Spleen (tissue), 13 donors: ENCODE measurements at places on chromosomes 7 and 10.

- no peak for DNase-seq
These were observed 120.3 kb downstream of the VIPR2 start for GRCh38 chr7:159024280-159024951.

GRCh38 chr7:7792056-7792455 lies 73.6 kb upstream of the RPA3 start:
- DNase-seq: no peak

- DNase-seq: no peak
These were observed 343.9 kb upstream of the ZMIZ1 start for GRCh38 chr10:78724846-78725245.

GRCh38 chr7:151920488-151920887 lies 35.8 kb upstream of the GALNTL5 start:
- DNase-seq: no peak

DNA sequence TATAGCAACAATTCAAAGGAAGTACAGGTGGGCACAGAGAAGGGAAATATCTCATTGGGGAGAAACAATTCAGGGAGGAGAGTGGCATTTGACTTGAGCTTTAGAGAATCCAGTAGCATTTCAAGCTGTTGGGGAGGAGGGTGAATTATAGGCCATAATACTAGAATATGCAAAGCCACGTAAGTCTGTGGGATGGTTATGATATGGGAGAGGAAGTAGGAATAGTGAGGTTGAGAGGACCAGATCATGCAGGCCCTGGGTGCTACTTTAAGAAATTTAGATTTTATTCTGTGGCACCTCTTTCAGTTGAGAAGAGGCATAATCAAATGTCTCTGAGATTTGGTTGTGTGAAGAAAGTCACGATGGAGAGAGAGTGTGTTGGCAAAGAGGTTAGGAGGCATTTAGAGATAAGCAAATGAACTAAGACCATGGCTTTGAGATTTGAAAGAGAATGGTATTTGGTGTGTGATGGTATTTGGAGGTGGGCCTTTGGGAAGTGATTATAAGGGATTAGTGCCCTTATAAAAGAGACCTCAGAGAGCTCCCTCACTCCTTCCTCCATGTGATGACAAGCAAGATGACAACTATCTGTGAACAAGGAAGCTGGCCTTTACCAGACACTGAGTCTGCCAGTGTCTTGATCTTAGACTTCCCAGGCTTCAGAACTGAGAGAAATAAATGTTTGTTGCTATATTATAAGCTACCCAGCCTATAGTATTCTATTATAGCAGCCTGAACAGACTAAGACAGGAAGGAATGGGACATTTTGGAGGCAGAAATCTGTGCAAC lies 15.1 kb downstream of the ADD3 start:
- no peak for DNase-seq

DNA sequence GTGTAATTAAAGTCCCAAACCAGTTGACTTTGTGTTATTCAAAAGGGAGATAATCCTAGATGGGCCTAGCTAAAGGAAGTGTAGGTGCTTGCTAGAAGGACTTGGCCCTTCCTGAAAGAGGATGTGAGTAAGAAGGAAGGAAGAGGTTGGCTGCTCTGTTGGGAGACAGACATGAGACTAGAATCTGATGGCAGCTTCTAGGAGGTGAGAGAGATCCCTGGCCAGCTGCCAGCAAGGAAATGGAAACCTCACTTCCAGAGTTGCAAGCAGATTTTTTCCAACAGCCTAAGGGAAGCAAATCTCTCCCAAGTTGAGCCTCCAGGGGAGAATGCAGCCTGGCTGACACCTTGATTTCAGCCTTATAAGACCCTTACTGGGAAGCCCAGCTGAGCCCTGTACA lies 368.4 kb upstream of the ZMIZ1 start:
- no peak for DNase-seq

GRCh38 chr10:45383682-45384330 lies 9.8 kb downstream of the ALOX5 start:
- DNase-seq: peak; percentile 69

- peak; percentile 90 for DNase-seq
These were observed 933 bp downstream of the MDFIC start for GRCh38 chr7:114922652-114923402.

- DNase-seq: peak; percentile 69
These were observed 12.1 kb upstream of the CSGALNACT2 start for GRCh38 chr10:43125881-43126731.

DNA sequence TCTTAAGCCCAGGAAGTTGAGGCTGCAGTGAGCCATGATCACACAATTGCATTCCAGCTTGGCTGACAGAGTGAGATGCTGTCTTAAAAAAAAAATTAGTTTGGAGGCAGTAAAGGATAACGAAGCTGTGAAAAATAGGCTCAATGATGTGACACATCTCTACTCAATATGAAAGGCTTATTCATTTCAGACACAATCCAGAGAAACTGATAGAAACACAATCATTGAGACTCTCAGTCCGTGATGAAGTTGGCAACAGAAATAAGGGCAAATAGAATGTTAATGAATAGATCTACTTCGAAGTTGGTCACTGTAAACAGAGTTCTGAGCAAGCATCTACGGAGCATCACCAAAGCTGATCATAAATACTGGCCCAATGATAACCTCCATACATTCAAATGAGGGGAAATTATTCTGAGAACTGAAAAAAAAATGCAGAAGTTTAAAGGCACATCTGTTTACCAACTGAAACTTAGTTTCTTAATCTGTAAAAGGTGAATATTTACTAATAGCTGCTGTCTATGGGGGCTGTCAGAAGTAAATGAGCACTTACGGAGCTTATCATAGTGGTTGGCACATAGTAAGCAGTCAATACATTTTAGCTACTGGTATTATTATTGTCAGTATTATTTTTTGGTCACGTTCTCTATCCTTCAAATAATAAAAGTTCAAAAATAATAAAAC lies 70.4 kb downstream of the AKR1B1 start:
- no peak for DNase-seq

DNA sequence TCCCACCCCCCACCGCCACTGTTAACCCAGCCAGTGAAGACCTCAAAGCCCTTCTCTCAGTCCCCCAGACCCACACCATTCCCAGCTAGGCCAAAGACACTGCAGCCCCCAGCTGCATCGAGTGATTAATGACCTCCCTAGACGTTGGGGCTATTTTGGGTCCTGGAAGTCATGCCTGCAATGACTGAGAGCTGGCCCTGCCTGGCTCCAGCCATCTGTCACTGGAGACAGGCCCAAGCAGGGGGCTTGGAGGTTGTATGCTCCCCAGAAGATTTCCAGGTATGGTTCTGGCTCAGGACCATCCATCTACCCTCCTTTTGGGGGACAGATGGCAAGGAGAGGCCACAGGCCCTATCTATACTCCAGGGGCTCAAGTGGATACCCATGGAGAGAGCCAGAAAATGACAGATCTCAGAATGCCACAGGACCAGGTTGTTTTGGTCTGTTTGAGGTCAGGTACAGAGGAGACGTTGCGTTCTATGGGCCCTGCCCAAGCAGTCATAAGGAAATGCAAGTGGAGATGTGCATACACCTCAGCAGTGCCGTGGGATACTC lies 5.1 kb downstream of the KCNIP2 start:
- DNase-seq: no peak

DNA sequence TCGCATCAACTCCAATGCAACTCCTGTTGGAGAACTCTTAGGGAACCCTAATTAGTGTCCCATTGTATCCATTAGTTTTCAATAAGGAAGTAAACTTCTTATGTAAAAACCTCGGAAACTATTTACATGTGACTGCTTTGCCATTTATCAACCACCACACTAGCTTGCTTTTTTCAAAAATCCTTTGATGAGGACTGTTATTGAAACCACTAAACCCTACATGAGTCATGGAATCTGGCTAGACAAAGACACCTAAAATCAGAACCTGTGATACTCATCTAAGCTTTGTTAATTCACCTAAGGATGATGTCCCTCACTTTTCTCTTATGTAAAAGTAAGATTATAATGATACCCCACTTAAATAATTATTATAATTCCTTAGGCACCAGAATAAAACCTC lies 414.1 kb upstream of the ETV1 start:
- DNase-seq: no peak

DNA sequence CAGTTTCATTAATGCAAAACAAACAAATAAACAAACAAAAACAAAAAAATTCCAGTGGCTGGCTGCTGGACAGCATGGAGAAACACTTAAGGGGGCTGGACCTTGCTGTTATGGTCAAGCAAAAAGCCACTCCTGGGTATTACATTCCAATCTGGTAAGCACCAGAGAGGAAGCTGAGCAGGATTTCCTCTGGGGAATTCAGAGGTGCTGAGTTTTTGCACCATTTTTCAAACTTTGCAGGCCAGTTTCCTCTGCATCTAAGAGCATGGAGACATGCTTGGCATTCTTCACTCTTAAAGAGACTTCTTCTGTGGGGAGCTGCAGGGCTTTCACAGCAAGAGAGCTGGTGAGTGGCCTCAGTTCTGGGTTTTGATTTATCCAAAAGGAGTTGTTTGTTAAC lies 84.5 kb downstream of the FZD1 start:
- DNase-seq: no peak

DNA sequence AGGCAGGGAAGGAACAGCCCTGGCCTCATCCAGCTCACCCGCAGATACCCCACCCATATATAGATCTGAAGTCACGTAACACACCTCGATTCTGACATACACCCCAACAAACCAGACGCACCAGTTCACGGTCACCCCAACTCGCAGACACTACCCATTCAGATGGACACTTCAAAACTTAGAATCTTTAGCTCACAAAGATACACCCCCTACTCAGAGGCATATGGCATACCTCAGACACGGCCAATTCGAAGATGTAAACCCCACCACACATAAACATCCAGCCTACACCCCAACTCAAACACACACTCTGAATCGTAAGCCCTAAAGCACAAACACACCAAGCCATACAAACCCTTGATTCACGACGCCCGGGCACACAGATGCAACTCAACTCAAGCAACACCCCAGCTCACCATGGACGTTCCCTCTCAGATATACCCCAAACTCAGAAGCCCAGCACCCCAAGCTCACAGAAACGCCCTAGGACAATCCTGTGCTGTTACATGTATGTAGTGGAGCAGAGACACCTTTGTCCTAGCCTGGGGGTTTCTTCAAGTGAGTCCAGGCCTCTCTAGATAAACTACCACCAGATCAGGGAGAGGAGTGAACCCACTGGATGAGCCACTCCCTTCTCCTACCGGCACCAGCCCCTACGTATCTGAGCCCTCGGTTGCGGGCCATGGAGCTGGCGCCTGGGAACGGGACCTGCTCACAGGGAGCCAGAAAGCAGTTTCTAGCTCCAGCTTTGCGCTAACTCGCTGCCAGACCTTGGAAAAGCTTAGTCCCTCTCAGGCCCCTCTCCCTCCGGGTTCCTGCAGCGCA lies 8.8 kb downstream of the PSD start:
- DNase-seq: no peak

DNA sequence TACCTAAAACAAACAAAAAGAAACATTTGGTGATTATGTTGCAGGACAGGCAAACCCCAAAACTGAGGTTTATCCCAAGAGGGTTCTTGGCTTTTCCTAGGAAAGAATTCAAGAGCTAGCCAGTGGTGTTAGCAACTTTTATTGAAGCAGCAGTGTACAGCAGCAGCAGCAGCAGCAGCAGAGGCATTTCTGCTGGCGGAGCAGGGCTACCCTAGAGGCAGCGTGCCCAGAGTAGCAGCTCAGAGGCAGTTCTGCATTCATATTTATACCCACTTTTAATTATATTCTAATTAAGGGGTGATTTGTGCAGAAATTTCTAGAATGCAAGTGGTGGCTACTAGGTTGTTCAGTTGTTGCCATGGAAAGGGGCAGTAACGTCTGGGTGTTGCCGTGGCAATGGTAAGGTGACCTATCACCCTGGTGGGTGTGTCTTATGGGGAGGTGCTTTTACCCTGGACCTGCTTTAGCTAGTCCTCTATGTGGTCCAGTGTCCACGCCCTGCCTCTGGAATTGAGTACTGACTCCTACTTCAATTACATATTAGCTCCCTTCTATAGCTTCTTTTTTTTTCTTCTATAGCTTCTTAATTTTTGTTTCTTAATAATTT lies 53.9 kb downstream of the VCL start:
- DNase-seq: no peak
